ENCODE measurements at places on chromosomes 7 and 10.

DNA sequence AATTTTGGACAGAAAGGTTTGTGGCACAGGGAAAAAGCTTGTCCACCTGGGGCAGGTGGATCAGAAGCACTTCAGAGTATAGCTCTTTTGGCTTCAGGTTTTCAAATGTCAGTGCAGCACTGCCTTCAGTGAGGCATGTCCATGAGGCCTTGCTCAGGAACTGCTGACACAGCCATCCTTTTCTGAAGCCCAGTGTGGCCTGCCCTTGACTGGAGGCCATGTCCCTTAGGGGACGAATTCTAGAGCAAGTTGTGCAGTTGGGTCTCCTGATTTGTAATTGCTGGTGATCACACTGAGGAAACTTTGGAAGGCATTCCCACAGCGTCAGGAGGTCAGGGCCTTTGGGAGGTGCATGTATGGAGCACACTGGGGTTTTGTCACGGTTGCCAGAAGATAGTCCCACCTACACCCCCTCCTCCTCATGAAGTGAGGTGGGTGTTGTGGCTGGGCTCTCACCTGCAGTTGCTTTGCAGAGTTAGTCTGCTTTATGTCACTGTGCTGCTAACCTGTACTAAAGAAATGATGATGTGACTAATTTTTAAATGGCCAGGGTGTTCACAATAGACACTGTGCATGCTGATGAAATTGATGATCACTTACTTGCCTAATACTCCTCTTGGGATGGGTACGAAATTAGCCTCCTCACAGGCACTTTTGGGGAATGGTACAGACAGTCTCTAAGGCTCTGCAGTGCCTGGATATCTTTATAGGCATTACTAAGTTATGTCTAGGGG is 41.7 kb downstream of the OGDH start:
- DNase-seq, result no peak

DNA sequence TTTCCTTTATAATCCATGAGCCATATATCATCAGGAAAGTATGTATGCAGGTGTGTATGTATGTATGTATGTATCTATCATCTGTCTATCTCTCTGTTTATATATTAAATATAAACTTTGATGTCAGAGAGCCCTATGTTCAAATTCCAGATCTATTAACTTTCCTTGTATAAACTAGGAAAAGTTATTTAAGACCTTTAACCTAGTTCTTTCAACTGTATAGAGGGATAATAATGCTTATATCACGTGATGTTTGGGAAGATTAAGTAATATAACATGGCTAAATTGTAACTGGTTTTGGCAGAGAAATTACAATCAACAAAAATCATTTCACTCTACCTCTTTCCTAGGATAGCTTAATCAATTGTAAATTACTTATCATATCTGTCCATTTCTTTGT is 628.3 kb upstream of the IGFBP3 start:
- DNase-seq, result no peak

GRCh38 chr7:28037220-28038010 is 143.2 kb downstream of the JAZF1 start:
- peak; percentile 60 for DNase-seq

DNA sequence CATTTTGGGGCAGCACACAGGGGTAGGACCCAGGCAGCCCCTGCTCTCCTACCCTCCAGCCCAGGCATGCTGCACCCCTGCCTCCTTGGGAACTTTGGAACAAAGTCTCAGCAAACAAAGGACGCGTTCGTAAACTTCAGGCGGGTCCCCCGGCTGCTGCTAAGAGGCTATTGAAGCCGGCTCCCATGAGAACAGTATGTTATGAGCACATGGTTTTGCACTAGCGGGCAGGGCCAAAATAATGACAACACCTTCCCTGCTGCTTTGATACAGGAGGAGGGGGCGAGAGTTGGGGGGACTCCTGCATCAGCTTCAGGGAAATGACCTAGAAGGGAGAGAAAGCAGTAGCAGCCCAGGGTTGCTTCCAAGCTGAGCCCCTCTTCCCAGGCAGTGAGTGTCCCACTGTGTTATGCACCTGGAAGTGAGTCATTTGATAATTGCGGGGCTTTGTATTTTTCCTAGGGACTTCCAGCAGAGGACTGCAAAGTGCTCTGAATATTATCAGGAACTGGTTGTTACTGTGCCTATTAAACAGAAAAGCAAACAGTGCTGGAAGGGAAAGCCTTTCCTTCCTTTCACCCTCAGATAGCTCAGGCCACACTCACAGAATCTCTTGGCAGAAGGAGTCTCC is 6.9 kb downstream of the ITPRIP start:
- DNase-seq, result no peak

- DNase-seq, result no peak
Observed at GRCh38 chr7:29192811-29193210, 1.8 kb upstream of the CHN2 start.

DNA sequence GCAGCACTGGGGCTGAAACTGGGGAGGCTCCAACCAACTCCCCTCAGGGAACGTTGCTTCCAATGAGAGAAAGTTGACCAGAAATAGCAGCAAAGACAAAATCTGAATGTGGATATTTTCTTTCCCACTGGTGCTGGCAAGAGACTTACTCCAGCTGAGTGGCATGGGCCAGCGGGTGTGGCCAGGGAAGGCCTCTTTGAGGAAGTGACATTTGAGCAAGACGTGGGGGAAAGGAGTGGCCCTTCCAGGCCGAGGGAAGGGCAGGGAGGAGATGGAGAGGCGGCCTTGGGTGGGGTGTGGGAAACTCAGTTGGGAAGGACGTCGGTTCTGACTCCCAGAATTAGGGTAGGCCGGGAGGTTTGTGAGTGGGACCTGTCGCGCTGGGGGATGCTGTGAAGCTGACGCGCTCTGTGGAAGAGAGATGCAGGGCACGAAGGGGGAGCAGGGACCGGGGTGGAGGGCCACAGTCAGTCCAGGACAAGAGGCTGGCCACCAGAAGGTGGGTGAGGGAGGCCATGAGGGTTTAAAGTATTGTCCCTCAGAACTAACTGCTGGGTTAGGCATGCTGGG is 96.7 kb upstream of the IKZF1 start:
- no peak for DNase-seq

DNA sequence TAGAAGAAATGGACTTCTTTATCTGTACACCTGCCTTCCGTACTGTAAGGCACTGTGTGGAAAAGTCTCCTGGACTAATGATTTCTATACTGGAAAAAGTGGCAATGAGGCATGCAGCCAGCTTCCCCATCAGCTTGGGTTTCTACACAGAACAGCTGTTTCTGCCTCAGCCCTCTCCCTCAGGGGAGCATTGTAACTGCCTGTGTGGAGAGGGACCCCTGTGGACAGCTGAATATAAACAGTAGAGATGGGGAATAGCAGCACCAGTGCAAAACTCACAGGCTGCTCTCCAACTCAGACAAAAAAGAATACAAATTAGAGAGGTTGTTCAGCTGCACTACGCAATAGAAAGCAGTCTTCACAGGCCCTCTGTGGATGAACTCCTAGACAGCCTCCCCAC is 451.3 kb upstream of the MBL2 start:
- DNase-seq, result no peak

GRCh38 chr10:28367929-28368484 is 65.1 kb upstream of the MPP7 start:
- DNase-seq, result peak; percentile 76

DNA sequence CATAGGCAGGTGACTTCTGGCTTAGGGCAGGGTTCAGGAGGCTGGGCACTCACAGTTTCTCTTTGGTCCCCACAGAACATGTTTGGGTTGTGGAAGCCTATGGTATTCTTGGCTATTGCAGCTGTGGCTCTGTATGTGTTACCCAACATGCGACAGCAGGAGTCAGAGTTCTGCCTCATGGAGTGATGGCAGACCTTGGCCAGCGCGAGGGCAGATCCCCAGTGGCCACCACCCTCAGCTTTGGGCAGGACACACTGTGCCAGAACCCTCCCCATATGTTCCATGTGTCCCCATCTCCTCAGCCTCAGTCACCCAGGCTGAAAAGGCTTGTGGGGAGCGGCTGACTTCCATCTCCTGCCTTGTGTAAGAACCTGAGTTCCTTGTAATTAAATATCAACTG is 8.5 kb upstream of the FLNC start:
- no peak for DNase-seq

DNA sequence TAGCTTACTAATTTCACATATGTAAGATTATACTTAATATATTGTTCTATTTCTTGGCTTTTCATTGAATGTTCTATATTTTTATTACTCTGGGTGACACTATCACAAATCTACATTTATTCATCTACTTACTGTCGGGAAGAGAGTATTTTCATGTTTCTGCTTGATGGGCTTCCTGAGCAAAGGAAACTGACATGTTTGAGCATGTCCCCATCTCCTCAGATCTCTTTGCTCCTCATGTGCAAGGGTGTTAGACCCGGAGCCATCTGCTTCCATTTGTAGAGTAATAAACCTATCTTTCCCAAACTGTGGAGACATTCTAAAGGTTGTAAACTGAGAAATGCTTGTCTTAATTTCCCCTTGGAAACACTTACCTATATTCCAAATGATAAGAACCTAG is 103.5 kb downstream of the LSMEM1 start:
- DNase-seq, result no peak

GRCh38 chr7:31465285-31465684 is 48.6 kb upstream of the ITPRID1 start:
- DNase-seq, result no peak

DNA sequence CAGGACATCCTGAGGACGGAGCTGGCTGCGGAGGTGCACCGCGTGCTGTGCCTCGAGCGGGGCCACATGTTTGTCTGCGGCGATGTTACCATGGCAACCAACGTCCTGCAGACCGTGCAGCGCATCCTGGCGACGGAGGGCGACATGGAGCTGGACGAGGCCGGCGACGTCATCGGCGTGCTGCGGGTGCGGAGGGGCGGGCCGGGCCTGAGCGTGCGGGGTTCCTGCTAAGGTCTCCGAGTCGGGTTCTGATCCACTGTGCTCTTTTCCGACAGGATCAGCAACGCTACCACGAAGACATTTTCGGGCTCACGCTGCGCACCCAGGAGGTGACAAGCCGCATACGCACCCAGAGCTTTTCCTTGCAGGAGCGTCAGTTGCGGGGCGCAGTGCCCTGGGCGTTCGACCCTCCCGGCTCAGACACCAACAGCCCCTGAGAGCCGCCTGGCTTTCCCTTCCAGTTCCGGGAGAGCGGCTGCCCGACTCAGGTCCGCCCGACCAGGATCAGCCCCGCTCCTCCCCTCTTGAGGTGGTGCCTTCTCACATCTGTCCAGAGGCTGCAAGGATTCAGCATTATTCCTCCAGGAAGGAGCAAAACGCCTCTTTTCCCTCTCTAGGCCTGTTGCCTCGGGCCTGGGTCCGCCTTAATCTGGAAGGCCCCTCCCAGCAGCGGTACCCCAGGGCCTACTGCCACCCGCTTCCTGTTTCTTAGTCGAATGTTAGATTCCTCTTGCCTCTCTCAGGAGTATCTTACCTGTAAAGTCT is 10.4 kb downstream of the ATG9B start:
- peak; percentile 94 for DNase-seq

DNA sequence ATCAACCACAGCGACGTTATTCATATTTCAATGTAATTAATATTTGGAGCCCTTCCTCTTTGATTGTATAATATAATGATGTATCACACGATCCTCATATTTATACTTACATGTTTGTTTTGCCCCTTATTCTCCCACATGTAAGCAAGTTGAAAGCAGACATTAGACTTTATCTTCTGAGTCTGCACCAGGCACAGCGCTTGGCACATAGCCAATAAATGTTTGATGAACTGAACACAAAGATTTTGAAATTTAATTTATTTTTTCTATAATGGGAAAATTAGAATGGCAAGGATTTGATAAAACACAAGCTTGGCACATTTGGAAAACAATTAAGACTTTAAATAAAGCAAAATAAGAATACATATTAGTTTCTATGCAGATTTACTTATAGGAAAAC is 31.6 kb downstream of the ZFAND4 start:
- no peak for DNase-seq

GRCh38 chr10:113515161-113515560 is 37.7 kb upstream of the HABP2 start:
- DNase-seq, result no peak

Data from CD4-positive, CD25-positive, alpha-beta regulatory T cell (primary cell).